RPMI7951 (cell line): ENCODE measurements at places on chromosomes 12 and 14. TPM values are rescaled to one million over a fixed set of nuclear protein-coding genes. Genes with fewer than 3 reads are reported as not detected.

TMEM119 gene
- total RNA-seq = 173 and 232 TPM in 2 replicates

RNASE11 gene
- not detected in 2 replicates for total RNA-seq

SDR9C7 gene
- total RNA-seq = not detected in 2 replicates

TESPA1 gene
- total RNA-seq = under 0.01 TPM in 1 of 2 replicates, not detected in the other

A2M gene
- 29.7 and 35.4 TPM in 2 replicates for total RNA-seq

GPR68 gene
- total RNA-seq = 16.7 and 18.6 TPM in 2 replicates

PLA2G1B gene
- 1.1 TPM in 1 of 2 replicates, not detected in the other for total RNA-seq

AQP5 gene
- not detected in 2 replicates for total RNA-seq

EGLN3 gene
- total RNA-seq = 3.2 and 4.4 TPM in 2 replicates

CEP290 gene
- total RNA-seq = 8.9 and 16.3 TPM in 2 replicates

CLEC1A gene
- total RNA-seq = 0.12 TPM in 1 of 2 replicates, not detected in the other

SLC5A8 gene
- total RNA-seq = not detected in 2 replicates

VASH1 gene
- total RNA-seq = 3.9 and 4.4 TPM in 2 replicates

CEP128 gene
- total RNA-seq = 6.9 and 10.3 TPM in 2 replicates

UNC79 gene
- total RNA-seq = under 0.01 TPM in 1 of 2 replicates, not detected in the other

MYH6 gene
- not detected in 2 replicates for total RNA-seq
